ENCODE measurements at places on chromosomes 12 and 14. TPM values are rescaled to one million over a fixed set of nuclear protein-coding genes. Genes with fewer than 3 reads are reported as not detected.

FAM90A1 gene
- not detected for total RNA-seq

LRRK2 gene
- 55.6 TPM for total RNA-seq

SLC5A8 gene
- not detected for total RNA-seq

CLSTN3 gene
- total RNA-seq: 45.7 TPM

CPNE6 gene
- total RNA-seq: not detected

BDKRB1 gene
- total RNA-seq: not detected

PLCZ1 gene
- total RNA-seq: not detected

PYGL gene
- 177 TPM for total RNA-seq

KRT79 gene
- 2.8 TPM for total RNA-seq

BICDL1 gene
- 219 TPM for total RNA-seq

FAM186B gene
- 0.48 TPM for total RNA-seq

PTHLH gene
- total RNA-seq: 8.4 TPM

KLRK1 gene
- total RNA-seq: 4.1 TPM

DNA sequence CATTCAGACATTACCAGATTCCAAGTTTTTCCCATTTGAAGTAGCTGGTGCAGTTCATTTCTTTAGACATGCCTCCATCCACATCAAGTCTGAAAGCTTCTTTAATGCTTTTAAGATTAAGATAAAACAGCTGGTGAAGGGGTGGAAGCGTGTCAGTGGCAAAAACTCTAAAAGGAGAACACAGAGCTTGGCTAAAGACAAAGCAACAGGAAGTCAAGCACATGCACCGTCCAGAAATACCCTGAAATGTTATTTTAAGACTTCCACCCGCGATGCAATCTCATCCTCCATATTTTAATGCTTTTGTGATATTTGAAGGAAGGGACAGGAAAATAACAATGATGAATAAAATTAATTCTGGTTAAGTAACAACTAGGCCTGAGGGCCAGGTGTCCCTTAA is 31.8 kb downstream of the PPM1H start:
- DNase-seq: no peak

DNA sequence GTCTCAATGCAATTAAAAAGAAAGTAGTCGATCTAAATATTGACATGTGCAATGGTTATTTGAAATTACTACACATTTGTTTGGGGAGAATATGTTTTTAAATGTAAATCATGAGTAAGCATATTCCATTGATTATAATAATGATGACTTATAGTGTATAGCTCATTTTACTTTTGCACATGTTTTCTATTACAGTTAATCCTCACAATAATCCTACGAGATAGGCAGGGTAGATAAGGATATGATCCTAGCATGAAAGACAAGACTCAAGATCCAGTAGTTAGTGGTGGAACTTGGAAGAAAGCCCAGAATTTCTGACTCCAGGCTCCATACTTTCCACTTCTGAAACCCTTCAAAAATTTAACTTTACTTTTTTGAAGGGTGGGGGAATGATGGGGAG is 94.0 kb downstream of the NAV3 start:
- DNase-seq: no peak

DNA sequence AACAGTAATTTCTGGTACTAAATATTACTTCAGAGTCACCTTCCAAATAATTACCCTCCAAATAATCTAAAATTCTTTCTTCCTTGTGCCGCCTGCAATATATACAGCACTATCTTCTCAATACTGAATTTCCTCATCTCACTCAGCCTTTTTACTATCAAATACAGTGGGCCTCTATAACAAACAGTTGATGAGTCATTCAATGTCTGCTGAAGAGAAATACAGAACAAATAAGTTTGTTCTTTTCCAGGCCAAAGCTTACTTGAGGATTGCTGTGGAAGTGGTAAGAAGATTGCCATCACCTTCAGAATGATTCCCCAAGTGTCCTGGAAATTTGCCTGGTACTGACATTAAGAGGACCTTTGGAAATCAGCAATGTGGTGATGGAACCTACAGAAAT is 218.2 kb upstream of the ARHGAP5 start:
- DNase-seq: no peak

- no peak for DNase-seq
These were observed 60.9 kb upstream of the OR4E1 start for GRCh38 chr14:21734457-21735074.

DNA sequence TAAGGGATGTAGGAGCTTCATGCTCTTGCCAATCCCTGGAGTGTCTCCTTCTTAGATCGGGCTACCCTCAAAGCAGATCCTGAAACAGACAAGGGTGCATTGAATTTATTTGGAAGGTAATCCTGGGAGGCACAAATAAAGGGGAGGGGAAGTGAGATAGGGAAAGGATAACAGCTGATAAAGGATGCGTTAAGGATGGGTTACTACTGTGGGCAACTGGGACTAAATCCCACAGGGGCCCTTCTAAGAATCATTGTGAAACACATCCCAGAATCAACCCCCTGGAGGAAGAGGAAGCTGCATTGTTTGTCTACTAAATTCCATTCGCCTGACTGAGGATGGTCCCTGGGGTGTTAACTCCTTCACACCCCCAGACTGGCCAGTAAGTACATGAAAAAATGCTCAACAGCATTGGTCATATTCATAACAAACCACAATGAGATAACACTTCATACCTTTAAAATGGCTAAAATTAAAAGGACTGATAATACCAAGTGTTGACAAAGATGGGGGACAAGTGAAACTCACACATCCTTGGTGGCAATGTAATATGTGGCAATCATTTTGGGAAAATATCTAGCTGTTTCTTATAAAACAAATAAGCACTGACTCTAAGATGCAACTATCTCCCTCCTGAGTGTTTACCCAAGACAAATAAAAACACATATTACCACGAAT is 37.0 kb upstream of the CMKLR1 start:
- no peak for DNase-seq

- peak; percentile 28 for DNase-seq
These were observed 81.6 kb upstream of the SCAF11 start for GRCh38 chr12:46071769-46072624.

DNA sequence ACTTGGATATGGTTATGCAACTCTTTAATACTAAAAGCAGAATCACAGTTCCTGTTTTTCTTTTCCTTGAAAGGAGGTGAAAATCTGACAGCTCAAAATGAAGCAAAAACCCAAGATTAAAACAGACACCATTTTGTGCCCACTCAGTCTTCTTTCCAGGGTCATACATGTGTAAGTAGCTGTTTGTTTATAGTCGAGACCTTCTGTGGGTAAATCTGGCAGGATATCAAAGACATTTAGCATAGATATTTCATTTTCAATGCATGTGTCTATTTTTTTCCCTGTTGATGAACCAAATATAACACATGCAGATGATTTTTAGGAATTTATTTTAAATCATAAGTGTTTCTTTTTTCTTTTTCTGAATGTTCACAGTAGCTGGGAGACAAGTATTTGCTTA is 398.8 kb downstream of the FOXG1 start:
- no peak for DNase-seq

- DNase-seq: no peak
These were observed 245.3 kb downstream of the ZFP36L1 start for GRCh38 chr14:68547305-68548193.

DNA sequence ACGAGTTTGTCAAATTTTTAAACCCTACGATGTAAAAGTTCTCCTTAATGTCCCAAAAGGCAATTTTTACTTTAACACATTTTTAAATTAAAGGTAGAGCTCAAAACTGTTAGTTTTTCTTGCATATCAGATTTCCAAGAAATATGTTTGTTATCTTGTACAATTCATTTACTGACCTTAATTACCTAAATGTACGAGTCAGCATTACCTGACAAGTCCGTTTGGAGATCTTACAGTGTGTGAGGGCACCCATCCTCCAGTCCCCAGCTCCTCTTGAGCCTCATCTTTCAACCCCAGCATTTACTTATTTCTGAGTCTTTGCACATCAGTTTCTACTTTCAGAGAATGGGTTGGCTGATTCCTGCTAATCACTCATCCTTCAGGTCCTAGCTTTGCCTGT is 23.7 kb downstream of the PPM1H start:
- no peak for DNase-seq

DNA sequence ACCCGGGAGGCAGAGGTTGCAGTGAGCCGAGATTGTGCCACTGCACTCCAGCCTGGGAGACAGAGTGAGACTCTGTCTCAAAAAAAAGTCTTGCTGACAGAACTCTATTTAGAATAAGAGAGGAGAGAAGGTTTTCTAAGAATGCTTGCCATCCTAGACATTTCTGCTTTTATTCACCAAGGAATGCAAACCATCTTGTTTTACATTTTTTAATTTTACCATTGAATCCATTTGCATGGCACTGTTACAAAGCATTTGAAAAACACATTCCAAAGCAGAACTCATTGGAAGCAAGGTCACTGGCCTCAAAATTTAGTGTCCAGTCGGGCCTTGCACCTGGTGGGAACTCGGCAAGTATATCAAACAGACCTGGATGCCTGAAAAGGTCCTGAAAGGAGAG is 44.2 kb upstream of the RASSF3 start:
- DNase-seq: no peak

GRCh38 chr14:63795532-63795931 is 57.3 kb upstream of the SYNE2 start:
- no peak for DNase-seq

DNA sequence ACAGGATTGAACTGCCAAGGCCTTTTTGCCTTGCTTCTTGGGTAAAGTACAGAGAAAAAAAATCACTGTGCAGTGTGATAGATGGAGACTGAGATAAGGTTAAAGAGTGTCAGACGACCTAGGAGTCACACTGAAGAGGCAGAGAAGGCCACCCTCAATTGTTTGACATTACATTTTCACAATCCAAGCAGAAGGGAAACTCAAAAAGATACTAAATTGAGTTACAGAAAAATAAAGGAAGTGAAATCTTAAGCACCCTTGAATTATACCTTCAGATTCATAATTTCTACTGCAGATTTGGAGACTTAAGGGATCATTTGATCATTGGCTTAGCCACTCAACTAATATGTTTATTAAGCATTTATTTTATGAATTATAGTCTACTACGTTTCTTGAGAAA is 97.1 kb downstream of the MYF5 start:
- DNase-seq: no peak

GRCh38 chr12:104802208-104802607 is 155.9 kb downstream of the SLC41A2 start:
- no peak for DNase-seq

DNA sequence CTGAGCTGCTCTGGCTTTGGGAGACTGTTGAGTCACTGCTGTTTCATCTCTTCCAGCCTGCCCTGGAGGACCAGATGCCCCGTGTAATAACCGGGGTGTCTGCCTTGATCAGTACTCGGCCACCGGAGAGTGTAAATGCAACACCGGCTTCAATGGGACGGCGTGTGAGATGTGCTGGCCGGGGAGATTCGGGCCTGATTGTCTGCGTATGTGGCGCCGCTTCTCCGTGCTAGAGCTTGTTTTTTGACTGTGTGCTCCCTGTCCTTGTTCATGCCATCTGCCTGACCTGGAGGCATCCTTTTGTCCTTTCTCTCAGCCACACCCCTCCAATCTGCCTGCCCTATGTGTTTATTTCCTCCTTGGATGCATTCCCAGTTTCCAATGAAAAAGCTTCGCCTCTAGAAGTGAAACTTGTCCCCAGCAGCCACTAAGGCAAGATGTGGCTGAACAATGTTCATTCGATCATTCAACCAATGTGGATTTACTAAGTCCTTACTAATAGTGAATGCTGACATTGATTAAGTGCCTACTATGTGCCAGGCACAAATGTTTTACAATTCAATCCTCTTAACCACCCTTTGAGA is 98.6 kb downstream of the NT5DC3 start:
- no peak for DNase-seq

DNA sequence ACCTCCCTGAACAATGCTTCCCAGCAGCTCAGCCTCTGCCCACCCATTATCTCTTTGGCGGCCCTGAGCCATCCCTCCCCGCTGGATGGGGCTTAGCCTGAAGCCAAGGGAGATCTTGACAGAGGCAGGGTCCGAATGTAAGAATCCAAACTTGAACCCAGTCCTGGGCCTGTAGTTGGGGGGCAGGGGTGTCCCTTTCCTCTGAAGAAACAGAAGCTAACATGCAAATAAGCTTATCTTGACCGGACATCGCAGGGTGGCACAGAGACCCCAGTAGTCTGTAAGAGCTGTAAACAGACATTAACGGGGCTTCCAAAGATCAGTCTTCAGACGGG is 6.0 kb downstream of the DLK1 start:
- DNase-seq: no peak

GRCh38 chr12:128792398-128792797 is 31.4 kb downstream of the SLC15A4 start:
- no peak for DNase-seq

- DNase-seq: no peak
These were observed 721.4 kb downstream of the TMTC2 start for GRCh38 chr12:83408146-83408545.

- DNase-seq: no peak
These were observed 1.0 kb upstream of the PTMS start for GRCh38 chr12:6765048-6765633.

DNA sequence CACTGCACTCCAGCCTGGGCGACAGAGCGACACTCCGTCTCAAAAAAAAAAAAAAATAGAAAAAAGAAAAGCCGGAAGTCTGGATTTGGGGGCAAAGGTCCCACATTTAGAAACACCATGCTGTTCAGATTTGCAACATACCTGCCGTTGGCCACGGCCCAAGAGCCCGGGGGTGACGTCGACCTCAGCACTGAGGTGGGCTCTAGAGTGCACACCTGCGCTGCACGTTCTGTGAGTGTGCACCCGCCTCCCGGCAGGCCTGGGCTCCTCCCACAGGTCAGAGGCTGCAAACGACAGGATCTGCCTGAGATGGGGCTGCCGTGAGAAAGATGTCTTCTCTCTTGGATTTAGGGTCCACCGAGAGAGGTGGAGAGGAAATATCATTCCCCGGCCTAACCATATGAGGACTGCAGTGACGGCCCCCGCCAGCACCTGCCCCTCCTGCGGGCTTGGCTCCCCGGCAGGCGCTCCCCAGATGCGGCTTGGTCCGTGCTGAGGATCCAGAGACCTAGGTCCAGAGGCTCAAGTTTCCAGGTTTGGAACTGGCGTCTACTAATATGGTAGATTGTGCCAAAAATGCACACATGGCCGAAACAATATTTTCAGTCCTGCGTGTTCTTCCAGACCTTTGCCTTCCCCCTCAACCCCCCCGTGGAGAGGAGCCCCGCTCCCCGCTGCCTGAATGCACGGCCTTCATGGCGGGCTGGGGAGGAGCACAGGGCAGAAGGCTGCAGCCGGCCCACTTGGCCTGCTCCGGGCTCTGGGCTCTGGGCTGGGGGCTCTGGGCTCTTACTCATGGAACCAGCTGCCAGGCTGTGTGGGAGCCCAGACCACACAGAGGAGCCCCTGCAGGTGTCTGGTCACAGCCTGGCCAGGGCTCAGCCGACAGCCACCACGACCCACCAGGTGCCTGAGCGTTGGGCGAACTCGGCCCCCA is 58.8 kb upstream of the FBRSL1 start:
- DNase-seq: no peak

DNA sequence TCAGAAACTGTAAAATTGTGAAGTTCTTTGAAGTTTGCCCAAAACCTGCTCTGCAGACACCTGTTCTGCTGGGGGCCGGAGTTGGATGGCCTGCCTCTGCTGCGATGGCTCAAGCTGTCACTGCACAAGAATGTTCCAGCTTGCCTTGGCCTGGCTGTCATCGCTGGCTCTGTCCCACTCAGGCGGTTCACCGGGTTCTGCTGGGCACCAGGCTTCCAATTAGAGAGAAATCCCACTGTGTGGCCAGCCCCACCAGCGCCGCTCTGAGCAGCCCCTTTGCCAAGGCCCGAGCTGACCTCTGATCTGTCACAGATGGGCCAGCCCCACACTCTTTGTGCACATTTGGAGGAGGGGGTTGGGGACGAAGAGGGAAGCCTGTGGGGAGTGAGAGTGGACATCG is 71.7 kb upstream of the GPATCH2L start:
- no peak for DNase-seq
